ENCODE measurements at places on chromosomes 7 and 10.

DNA sequence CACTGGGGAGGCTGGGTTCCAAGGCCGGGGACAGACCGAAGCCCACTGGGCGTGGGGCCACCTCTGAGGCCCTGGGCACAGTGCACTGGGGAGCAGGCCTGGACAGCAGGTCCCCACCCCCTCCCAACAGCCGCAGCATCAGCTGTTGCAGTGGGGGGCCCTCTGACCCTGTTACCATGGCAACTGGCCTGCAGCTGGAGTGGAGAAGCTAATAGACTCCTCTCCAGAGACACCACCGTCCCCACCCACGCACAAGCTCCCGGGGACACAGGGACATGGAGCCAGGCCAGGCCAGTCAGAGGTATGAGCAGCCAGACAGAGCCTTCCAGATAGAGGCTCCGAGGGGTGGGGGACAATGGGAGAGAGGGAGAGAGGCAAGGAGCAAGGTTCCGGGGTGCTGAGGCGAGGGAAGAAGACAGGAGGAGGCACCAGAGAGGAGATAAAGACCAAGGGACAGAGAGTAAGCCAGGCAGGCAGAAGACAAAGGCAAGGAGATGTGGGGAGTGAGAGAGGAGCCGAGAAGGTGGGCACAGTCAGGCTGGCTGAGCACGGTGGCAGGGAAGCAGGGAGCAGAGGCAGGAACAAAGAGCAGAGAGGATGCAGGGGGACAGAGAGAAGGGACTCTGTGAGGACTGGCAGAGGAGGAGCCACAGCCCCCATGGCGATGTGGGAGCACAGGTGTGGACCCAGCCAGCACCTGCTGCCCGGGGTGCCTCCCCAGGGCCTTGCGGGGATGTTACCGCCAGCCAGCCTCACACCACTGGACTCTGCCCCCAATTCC lies 6.7 kb downstream of the KCNH2 start:
- DNase-seq = no peak

DNA sequence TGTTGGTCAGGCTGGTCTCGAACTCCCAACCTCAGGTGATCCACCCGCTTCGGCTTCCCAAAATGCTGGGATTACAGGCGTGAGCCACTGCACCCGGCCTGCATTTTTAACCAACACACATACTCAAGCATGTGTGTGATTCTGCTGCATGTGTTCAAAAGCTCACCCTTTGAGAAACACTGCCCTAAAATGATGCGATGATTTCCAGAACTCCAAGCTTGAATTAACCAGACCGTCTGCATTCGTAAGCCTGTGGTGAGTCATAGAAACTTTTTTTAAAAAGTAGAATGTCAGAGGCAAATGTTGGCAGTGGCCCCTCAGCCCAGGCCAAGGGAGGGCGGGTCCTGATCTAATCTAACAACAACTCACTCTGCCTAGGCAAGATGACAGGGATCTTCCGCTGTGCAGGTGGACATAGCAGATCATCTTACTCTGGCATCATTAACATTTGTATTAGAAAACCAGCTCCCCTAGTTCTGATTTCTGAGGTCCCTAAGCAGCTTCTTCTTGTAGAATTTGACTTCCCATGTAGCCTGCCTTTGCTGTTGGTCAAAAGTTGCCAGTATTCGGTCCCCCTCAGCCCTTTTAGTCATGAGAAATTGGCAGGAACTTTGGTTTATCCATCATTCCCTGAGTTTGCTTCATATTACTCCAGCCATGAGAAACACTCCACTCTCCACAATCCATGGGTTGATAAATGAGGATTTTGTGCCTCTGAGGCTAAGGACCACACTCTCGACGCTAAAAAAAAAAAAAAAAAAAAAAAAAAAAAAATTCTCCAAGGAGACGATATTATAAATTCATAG lies 190.4 kb downstream of the SKIDA1 start:
- no peak for DNase-seq

- DNase-seq = no peak
These were observed 122.2 kb downstream of the TWIST1 start for GRCh38 chr7:18995270-18995671.

GRCh38 chr10:95336702-95337101 lies 45.9 kb upstream of the PDLIM1 start:
- no peak for DNase-seq

DNA sequence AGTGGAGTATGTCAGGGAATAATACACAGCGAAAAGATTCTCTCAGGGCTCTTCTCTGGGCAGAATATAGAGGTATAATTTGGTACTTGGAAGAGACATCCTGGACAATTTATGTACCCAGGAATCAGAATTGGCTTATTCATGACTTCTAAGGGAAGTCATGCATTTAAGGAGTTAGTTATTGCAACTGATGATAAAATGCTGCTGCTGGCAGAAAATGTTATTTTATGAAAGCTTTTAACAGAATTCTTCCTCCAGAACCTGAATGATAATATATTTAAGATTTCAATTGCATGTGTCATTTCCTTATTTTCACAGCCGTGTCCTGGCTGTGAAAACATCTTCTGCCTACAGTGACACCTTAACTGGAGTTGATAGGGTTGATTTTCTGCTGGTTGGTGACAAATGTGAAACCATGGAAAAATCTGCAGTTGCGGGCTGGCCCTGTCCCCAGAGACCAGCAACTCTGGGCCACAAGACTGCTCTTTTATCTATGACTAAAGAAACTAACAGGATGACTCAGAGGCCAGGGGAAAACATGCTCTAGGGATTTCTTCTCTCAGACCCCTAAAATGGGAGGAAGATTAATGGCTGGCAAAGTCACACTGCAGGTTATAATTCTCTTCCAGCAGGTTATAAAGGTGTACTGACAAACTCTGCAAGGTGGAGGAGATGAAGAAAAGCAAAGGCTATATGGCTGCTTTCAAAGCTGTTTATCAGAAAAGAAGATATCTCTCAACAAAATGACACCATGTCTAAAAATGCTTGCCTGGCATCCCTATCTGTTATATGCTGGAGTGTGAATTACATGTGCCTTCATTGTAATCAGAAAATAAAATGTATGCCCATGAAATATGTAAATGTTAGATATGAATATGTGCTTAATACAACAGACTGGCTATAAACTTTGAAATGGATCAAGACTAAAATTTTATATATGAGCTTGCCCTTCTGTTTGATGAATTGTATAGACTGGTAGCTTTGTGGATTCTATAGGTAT lies 12.1 kb upstream of the TRUB1 start:
- no peak for DNase-seq

- no peak for DNase-seq
These were observed 98.5 kb downstream of the HIP1 start for GRCh38 chr7:75640201-75640600.
